ENCODE measurements at places on chromosomes 2 and 18.

GRCh38 chr2:98114643-98115330, 27.8 kb downstream of the VWA3B start:
- no peak for DNase-seq

DNA sequence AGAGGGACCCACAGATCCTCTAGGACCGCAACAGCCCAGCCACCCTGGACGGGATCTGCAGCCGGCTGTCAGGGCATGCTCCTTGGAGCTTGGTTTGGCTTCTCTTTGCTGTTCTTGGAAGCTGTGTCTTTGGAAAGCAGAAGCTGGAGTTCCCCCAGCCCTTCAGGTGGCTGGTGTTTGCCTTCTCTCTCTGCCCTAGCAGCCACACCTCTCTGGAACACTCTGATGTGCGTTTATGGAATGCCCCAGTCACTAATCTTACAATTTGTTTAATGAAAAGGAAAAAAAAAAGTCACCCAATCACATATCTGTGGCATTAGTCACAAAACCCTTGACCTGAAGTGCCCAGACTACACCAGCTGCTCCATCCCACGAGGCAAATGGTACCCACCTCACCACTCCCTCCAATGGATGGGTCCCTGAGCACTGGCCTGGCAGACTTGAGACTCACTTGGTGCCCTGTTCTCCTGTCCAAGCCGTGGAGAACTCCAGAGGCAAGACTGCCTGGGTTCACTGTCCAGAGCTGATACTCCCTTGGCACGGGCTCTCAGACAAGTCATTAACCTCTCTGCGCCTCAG, 70.2 kb upstream of the DAPL1 start:
- no peak for DNase-seq

DNA sequence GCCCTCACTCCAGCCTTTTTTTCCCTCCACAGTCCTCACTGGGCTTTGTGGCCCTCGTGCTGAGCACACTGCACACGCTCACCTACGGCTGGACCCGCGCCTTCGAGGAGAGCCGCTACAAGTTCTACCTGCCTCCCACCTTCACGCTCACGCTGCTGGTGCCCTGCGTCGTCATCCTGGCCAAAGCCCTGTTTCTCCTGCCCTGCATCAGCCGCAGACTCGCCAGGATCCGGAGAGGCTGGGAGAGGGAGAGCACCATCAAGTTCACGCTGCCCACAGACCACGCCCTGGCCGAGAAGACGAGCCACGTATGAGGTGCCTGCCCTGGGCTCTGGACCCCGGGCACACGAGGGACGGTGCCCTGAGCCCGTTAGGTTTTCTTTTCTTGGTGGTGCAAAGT, 39.4 kb downstream of the STEAP3 start:
- DNase-seq = no peak

DNA sequence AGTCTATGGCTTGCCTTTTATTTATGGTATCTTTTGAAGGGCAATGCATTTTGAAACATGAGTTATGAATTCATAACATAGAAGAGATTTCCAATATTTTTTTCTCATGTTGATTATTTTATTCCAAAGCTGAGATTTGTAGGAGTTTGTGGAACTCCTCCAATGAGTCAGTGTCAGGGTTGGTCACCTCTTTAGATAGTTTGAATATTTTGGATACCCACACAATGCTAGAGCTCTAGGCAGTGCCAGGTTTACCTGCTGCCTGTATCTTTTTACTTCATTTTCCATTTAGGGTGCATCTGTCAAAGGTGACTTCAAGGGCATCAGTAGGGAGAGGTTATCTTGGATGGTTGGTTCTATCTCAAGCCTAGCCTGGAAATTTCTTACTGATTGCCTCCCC, 152.7 kb downstream of the CERS6 start:
- DNase-seq = no peak

- DNase-seq = no peak
Observed at GRCh38 chr2:604385-604784, 72.8 kb downstream of the TMEM18 start.

- no peak for DNase-seq
Observed at GRCh38 chr2:189709501-189710221, 35.2 kb downstream of the ANKAR start.

GRCh38 chr2:42784204-42784880, 8.0 kb downstream of the HAAO start:
- no peak for DNase-seq

DNA sequence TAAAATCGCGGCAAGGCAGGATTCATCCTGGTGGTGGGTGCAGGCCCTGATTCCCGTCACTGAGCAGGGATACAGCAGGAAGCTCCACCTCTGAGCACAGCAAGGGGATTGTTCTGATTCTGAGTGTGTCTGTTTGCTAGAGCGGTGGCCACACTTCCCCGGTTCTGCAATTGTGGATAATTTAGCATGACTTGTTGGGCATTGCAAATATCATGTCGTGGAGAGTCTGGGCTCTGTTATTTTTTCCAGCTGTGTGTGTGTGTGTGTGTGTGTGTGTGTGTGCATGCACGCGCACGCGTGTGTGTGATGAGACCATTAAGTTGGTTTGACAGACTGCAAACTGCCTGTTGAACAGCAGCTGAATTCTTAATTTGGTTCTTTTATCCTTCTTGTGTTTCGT, 4.1 kb upstream of the TMEM18 start:
- DNase-seq = no peak

DNA sequence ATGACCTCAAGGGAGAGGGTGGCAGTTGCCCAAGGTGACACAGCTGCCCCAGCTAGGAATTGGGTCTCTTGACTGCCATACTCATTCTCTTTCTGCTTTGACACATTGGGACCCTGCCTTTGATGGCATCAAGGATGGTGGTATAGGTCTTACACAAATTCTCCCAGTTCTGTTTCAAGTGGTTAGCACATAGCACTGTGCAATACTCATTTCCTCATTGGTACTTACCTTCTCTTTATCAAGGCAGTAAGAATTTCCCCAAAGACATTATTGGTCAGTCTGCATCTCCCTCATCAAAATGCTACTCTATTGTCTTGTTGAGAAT, 35.9 kb upstream of the CCDC93 start:
- DNase-seq = no peak

DNA sequence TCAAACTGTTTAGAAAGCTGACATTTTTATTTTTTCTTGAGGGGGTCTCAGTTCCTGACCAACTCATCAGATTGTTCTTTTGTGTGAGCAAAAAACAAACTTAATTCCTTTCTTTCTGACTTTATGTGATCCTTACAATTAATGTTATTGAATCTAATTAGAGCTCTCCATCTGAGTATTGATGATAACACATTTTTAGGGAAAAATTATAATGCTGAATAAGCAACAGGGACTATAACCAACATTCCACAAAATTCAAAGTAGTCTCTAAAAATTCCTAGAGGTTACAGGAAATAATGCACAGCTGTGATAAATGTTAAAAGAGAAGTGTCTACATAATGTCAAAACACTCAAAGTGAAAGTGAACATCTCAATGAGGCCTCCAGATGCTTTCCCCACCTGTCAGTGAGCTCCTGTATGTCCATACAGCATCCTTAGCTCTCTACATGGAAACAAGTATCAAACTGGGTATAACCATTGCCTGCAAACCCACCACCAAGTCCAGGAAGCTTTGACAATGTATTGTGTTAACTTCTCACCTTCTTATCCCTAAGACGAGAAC, 786.0 kb upstream of the SLC39A10 start:
- DNase-seq = no peak

DNA sequence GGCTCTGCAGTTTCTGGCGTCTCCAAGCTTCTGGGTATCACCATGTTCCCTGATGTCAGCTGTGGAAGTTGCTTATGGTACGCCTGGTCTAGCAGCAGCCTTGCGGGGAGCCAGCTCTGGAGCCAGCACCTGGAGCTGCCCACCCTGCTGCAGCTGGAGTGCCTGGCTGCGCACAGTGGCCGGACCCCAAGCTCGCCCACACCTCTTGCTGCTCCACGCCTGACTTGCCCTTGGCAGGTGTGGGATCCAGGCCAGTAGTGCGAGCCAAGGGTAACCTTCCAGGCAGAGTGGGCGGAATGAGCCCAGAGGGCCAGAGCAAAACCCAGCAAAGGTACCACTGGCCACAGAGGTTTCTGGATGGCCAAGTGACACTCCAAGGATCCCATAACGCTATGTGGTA, 13.2 kb upstream of the EML6 start:
- no peak for DNase-seq

DNA sequence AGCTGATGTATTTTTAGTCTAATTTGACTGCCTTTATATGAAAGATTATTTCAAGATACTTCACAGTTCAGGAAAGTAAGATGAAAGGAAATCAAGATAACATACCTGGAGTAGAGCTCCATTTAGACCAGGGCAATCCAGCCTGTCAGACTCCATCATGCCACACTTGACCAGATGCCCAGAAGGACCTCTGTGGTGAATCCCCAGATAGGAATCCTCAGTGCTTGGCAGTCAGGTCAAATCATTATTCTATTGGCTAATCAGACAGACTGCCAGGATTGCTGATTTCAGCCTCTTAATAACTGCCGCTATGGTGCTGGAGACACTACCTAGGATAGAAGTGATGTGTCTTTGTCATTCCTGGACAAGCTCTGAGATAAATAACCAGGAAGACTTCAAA, 404.2 kb downstream of the STK39 start:
- DNase-seq = no peak

DNA sequence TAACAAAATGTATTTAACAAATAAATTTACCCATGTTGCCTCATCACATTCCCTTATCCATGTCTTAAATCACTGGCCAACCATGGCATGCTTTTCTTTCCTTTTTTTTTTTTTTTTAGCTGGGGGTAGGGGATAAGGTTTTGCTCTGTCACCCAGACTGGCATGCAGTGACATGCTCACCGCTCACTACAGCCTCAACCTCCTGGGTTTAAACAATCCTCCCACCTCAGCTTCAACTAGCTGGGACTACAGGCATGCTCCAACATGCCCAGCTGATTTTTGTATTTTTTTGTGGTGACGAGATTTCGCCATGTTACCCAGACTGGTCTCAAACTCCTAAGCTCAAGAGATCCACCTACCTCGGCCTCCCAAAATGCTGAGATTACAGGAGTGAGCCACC, 266.4 kb downstream of the THSD7B start:
- no peak for DNase-seq

DNA sequence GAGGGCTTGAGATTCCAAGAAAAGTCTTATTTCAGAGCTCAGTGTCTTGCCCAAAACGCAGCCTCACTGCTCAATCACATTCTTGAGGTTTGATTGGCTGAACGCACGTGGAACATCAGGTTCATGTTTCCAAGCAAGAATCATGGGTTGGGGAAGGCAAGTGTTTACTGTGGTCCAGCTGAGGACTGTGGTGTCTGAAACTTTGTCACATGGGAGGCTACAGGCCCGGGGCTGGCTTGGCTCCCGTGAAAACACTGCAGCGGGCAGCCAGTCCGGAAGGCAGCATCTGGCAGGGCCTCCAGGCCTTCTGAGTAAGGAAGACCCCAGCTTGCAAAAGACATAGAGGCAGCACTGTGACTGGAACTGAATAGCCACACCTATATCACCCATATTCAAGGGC, 84.7 kb downstream of the POLR1A start:
- DNase-seq = no peak

- no peak for DNase-seq
Observed at GRCh38 chr2:73999881-74000597, 15.3 kb downstream of the TET3 start.

- DNase-seq = no peak
Observed at GRCh38 chr18:80109676-80110078, 615 bp downstream of the ADNP2 start.

DNA sequence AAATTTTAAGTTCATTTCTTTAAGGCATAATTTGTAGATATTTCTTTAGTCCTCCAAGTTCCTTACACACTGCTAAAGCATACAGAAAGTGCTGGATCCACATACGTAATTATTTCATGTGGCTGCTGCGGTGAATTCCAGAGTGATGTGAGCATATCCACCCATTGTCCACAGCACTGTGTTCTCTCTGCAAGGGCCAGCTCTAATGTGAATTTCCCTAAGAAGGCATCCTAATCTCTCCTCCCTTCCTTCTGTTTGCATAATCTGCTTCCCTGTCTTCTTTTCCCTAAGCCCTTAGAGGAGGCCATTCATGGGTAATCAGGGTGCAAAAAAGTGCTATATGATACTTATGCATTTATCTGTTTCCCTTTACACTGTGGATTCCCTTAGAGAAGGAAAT, 57.2 kb downstream of the COBLL1 start:
- DNase-seq = no peak

DNA sequence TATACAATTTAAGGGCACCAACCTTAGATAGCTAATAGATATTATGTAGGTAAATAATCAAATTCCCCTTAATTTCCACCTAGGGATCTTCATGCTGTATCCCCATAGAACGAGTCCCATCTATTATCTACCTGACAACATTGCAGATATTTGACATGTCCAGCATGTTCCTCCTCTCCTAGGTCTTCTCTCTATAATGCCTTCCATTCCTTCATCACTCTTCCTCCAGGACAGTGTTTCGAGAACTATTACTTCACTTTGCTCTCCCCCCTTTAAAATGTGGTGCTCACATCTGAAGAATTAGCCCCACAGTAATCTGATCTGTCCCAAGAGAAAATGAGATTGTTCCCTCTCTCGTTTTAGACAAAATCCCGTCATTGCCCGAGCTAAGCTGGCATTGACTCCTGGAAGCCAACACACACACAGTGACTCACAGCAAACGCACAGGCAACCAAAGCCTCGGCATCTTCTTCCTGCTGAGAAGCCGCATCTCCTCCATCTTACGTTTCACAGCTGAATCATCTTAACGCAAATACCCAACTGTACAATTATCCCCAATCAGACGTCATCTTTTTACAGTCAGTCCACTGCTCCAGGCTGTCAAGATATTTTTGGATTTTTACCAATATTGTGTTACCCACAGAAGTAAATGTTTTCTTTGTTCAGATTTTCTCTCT, 162.9 kb upstream of the AGAP1 start:
- no peak for DNase-seq

GRCh38 chr2:229164545-229165249, 106.4 kb downstream of the PID1 start:
- no peak for DNase-seq

DNA sequence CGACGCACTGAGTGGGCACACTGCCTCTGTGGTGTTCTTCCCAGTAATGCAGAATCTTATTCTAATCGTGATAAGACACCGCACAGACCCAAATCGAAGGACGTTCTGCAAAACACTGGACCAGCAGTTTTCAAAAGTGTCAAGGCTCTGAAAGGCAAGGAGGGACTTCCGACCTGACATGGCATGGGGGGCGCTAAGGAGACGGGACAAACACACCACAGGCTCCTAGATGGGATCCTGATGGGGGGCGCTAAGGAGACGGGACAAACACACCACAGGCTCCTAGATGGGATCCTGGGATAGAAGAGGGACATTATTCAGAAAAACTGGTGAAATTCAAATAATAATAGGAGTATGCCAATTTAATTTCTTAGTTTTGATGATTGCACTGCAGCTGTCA, 191.4 kb downstream of the LDLRAD4 start:
- DNase-seq = no peak

- DNase-seq = no peak
Observed at GRCh38 chr18:59696311-59697235, 650 bp downstream of the CCBE1 start.

Data from thymus (tissue), 14 donors.